NCI-H1105 treated with DMSO at 0.1 percent for 48 hours (cell line): ENCODE measurements at places on chromosomes 2 and 18.

GRCh38 chr2:213185147-213185822 lies 33.9 kb upstream of the IKZF2 start:
- DNase-seq = no peak

DNA sequence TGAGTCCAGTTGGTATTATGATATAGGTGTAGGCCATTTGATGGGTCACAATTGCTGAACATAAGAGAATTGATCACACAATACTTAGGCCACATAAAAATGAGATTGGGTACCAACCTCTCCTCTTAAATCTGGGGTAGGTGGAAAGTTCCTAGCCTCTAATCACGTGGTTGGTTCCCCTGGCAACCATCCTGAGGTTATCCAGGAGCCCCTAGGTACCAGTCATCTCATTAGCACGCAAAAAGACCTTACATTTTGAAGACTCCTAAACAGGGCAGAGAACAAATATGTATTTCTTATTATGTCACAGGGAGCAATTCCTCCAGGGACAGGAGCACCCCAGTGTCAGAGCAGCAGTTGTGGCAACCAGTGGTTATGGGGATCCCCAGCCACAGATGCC lies 12.7 kb upstream of the SELENOI start:
- DNase-seq = no peak

DNA sequence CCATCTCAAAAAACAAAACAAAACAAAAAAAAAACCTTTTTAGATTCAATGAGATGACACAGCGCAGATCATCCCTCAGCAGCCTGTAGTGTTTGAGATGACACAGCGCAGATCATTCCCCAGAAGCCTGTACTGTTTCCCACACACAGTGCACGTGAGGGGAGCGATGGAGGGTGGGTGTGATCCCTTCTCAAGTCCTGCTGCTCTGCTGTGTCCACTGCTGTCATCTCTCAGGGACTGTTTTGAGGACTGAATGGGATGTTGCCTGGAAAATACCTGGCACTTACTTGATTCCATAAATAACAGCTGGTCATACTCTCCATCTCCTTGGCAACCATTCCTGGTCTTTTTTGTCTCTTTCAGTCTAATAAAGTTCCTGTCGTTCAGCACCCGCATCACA lies 25.7 kb downstream of the TGOLN2 start:
- DNase-seq = no peak

- peak; percentile 58 for DNase-seq
These were observed 376.1 kb upstream of the SOX11 start for GRCh38 chr2:5316001-5316490.

DNA sequence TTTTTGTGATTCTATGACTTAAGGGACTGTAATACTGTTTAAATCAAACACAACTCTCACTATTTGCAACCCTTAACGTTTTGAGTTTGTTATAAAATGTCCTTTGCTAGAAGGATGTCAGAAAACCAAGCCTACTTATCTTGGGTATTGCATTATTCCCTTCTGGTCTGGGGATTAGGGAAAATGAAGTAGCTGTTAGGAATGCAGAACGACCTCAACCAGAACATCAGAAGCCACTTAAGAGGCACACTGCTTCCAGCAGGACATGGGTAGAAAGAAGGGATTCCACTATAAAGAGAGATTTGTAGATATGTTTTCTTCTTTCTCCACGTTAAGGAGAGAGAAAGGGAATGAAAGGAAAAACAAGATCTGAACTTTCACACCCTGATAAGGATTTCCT lies 101.2 kb downstream of the SETBP1 start:
- no peak for DNase-seq

DNA sequence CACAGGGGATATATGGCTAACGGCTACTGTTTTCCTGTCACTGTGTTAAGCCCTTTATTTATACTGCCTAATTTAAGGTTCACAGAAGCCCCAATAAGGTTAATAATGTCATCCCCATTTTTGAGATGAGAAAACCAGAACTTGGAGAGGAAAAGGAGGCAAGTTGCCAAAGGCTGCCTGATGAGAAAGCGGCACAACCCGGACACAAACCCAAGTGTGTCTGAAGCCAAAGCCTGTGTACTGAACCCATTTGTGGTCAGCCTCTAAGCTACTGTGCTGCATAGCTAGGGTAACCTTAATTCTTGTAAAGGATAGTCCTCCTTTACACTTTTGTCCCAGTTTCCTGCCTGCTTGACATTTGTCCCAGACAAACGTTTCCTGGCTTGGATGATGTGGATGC lies 954.7 kb upstream of the FANCL start:
- no peak for DNase-seq

- no peak for DNase-seq
These were observed 16.8 kb downstream of the TTC39C start for GRCh38 chr18:24031318-24031717.

- DNase-seq = no peak
These were observed 499.2 kb downstream of the CNTNAP5 start for GRCh38 chr2:124524155-124524915.

DNA sequence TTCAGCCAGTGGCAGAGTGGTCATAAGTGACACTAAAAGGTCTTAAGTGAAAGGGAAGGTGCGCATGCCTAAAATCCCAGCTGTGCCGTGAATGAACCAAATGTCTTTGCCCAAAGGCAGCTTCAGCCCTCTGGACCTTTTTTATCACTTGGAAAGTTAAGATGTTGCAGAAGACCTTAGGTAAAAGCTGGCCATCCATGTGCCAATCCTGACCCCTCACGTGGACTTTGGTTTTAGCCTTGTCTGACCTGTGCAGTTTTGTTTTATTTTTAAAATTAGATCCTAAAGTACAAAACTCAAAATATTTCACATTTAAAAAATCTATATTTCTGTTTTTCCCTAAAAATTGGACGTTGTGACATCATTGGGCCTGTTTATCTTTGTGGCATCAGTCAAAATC lies 429.5 kb downstream of the STK39 start:
- no peak for DNase-seq

DNA sequence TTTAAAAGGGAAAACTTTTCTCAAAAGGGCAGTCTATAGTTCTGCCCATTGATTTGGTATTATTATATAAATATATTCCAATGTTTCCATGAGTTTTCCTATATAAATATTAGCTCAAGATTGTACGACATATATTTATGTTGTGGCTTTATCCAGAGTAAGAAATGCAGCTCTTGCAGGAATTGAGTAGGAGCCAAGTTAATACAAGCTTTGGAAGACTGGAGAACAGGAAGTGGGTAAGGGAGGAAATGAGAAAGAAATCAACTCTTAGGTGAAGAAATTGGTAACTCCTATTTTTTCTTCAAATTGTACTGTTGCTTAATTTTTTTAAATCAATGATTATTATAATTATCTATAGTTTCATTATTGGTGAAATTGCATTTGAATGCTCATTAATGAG lies 105.4 kb upstream of the FAM117B start:
- DNase-seq = no peak

- DNase-seq = no peak
These were observed 4.2 kb downstream of the TMEM177 start for GRCh38 chr2:119683074-119683712.

- no peak for DNase-seq
These were observed 56.2 kb upstream of the RMDN2 start for GRCh38 chr2:37868866-37869265.

GRCh38 chr2:13480057-13480456 lies 763.3 kb downstream of the TRIB2 start:
- no peak for DNase-seq

GRCh38 chr2:227280895-227281294 lies 44.2 kb upstream of the MFF start:
- DNase-seq = no peak

- no peak for DNase-seq
These were observed 326.8 kb downstream of the LRRTM1 start for GRCh38 chr2:79977792-79978191.

- no peak for DNase-seq
These were observed 73.5 kb downstream of the ALK start for GRCh38 chr2:29847886-29848285.

DNA sequence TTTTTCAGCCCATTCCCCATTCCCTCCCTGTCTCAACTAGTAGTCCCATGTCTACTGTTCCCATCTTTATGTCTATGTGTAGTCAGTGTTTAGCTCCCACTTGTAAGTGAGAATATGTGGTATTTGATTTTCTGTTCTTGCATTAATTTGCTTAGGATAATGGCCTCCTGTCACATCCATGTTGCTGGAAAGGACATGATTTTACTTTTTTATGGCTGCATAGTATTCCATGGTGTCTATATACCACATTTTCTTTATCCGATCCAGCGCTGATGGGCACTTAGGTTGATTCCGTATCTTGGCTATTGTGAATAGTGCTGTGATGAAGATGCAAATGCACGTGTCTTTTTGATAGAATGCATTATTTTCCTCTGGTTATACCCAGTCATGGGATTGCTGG lies 21.7 kb upstream of the ITGA6 start:
- DNase-seq = no peak

DNA sequence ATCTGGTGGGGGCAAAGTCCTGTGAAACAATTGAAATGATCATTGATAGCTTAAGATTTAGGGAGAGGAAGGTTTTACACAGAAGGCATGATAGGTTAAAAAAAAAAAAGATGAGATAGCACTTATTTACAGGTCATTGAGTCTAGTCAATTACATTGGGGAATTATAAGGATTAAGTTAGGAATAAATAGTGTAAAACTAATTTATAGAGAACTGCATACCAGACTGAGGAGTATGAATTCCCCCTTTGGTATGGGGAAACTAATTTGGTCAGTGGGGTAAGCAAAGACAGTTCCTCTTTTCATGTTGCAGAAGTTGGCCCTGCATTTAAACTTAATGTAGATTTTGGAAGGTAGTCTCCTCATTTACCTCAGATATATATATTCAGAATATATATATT lies 10.8 kb downstream of the GLS start:
- DNase-seq = no peak

DNA sequence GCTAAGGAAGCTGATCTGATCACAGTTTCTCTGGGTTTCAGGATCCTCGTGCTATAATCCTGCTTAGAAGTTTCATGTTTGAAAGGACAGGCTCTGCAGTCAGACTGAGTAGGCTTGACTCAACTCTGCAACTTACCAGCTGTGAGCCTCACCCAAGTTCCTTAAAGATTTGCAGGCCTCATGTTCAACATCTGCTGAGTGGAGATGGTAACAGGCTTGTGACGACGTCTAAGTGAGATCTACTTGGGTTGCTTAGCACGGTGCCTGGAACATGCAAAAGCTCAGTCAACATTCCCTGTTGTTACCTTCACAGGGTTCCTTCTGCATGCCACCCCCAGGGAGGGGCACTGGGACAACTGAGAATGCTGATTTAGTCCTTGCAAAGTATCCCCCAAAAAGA lies 164.2 kb downstream of the C1D start:
- DNase-seq = no peak

GRCh38 chr2:211035548-211036185 lies 479.3 kb downstream of the CPS1 start:
- DNase-seq = no peak

- no peak for DNase-seq
These were observed 648.3 kb upstream of the PKDCC start for GRCh38 chr2:41399437-41400087.

- DNase-seq = no peak
These were observed 65.4 kb downstream of the DIS3L2 start for GRCh38 chr2:232026910-232027309.

DNA sequence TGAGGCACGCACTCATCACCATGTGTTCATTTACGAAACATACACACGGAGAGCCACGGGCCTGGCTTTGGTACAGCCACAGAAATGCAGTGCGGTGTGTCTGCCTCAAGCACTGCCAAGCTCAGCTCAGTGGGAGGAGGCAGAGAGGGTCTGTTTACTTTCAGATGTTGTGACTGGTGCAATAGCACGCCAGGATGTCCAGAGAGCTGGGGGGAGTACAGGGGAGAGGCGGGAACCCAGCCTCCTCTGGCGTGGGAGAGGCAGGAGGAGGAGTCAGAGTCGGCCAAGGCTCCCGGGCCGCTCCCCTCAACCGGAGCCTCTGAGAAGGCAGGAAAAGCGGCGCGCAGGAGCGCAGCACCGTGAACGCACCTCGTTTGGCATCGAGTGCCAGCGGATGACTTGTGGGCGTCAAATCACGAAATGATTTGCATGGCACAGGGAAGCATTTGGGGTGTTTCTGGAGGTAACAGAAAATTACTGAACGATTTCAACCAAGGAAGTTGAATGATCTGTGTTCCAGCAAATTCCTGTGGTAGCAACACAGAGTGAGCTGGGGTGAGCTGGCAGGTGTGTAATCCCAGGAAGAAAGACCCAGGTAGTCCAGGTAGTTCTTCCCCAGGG lies 143.0 kb downstream of the ZNF516 start:
- no peak for DNase-seq

DNA sequence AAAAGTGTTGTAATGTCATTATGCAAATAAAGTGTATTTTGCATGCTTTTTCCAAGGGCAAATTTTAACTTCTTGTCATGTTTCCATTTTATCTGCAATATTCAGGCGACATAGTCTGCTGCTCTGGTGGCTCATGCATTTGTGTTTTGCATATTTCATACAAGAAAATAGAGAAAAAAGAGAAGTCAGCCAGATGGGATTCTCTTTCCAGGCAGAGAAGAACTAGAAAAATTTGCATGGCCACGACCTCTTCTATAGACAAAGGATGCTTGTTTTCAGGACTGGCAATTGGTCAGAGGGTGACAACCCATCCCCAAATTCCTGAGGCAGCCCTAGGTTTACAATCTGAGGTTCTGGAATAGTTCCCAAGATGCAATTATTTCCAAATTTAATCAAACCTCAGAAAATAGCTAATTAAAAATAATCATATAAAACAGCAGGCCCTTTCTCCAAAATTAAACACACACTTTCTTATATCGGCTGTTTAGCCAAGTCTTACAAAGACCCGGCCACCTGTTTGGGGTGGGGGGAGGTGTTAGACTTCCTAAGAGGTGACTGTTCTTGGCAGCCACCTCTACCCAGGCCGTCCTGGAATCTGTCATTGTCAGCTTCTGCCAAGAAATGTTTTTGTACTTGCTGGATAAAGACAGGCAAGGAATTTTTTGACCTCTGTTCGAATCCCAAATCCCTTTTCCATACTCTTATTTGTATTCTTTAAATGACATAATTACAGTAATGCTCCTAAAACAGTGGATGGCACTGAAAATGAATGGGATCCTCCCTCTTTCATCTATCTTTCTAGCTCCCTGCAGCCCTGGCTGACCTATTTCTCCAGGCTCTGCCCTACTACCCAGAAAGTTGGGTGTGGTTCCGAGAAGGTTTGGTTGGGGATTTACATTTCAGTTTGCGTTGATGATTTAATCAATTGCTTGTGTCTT lies 20.8 kb upstream of the SOS1 start:
- no peak for DNase-seq

DNA sequence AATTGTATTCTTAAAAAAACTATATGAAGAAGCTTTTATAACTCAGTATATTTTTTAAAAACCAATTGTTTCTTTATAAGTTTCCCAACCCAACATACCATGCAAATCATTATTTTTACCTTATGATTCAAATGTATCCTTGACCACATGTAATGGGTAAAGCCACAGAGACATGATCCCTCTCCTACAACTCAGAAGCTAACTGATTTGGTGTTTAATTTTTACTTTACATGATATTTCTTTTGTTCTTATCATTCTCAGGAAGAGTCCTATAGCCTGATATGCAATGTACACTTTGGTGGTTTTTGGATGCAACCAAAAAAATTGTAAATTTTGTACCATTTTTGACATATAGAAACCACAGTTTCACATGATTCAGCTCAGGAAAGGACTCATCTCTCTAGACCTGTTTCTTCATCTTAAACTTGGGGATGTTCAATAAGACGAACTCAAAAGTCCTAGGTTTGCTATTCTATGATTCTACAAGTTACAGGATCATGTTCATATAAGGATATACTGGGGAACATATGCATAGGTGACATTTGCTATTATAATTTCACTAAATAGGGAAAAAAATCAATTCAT lies 85.2 kb upstream of the RBBP8 start:
- no peak for DNase-seq
